AG08396 (cell line): ENCODE measurements at places on chromosomes 16 and 17.

GRCh38 chr17:72942579-72942978 is 149.9 kb downstream of the SLC39A11 start:
- no peak for DNase-seq

GRCh38 chr17:4509401-4509800 is 10.7 kb downstream of the SPNS2 start:
- DNase-seq, result no peak

DNA sequence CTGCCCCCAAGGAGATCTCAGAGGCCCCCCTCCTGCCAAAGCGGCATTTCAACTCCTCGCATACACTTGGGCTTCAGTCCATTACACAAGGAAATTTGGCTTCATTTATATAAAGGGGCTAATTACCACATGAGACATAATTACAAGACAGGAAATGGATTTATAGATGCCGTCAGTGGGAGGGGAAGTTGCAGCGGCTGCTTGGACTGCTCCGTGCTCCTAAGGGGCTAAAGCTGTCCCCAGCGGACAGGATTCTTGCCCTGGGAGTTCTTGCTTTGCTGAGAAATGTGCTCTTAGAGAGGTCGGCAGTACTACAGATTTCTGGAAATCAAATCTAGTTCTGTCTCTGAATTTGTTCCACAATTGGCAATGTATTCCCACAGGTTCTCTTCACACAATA is 57.2 kb upstream of the NLK start:
- DNase-seq, result no peak

DNA sequence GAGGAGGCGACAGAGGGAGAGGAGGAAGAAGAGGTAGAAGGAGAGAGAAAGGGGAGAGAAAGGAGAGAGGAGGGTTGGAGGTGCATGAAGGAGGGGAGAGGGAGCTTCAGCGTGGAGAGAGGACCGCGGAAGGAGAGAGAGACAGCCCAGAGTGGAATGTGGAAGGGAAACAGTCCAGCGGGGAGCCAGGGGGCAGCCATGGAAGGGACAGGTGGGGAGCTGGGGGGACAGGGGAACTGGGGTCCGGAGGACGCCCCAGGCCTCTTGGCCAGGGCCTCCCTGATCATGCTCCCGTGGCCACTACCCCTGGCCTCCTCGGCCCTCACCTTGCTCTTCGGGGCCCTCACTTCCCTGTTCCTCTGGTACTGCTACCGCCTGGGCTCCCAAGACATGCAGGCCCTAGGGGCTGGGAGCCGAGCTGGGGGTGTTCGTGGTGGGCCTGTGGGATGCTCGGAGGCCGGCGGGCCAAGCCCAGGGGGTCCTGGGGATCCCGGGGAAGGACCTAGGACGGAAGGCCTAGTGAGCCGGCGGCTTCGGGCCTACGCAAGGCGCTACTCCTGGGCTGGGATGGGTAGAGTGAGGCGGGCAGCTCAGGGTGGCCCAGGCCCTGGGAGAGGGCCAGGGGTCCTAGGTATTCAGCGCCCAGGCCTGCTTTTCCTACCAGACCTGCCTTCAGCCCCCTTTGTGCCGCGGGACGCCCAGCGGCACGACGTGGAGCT is 759 bp downstream of the ASPHD1 start:
- DNase-seq, result peak; percentile 41

- no peak for DNase-seq
These were observed 6.8 kb downstream of the UBALD2 start for GRCh38 chr17:76271669-76272540.

DNA sequence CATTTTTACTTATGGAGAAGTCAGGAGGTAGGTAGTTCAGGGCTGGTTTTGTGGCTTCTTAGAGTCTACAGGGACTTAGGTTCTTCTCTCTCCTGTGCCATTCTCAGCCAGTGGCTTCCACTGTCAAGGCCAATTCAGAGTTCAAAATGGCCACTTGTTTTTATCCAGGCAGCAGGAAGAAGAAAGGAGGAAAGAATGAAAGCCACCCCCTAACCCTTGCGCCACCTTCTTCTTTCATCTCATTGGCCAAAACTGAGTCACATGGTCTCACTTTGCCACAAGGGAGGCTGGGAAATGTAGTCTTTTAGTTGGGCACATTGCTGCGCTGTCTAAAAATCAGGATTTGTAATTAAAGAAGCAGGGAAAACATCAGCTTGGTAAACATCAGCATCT is 60.8 kb upstream of the MED9 start:
- peak; percentile 76 for DNase-seq

DNA sequence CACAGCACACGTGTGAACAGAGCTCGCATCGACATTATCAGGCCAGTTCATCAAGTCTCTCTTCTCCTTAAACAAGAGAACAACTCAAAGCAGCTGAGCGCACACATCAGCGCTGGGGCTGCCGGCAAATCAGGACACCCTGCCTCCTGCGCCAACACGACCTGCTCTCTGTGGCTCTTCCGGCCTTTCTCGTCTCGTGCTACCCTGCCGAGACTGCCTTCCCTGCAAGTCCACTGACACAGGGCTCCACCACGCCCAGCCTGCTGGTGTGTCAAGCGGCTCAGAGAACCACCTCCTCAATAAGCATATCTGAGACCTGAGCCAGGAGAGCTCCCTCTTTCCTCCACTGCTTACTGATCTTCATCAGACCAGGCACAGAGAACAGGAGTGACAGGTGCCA is 96.9 kb downstream of the ZNF778 start:
- DNase-seq, result no peak

GRCh38 chr16:23434380-23434779 is 18.6 kb downstream of the COG7 start:
- DNase-seq, result peak; percentile 43

- DNase-seq, result peak; percentile 31
These were observed 21.2 kb upstream of the HOXB9 start for GRCh38 chr17:48647103-48647962.

- no peak for DNase-seq
These were observed 13.5 kb upstream of the DBNDD1 start for GRCh38 chr16:90032674-90033331.

GRCh38 chr17:20954794-20955193 is 88.0 kb downstream of the USP22 start:
- DNase-seq, result no peak

DNA sequence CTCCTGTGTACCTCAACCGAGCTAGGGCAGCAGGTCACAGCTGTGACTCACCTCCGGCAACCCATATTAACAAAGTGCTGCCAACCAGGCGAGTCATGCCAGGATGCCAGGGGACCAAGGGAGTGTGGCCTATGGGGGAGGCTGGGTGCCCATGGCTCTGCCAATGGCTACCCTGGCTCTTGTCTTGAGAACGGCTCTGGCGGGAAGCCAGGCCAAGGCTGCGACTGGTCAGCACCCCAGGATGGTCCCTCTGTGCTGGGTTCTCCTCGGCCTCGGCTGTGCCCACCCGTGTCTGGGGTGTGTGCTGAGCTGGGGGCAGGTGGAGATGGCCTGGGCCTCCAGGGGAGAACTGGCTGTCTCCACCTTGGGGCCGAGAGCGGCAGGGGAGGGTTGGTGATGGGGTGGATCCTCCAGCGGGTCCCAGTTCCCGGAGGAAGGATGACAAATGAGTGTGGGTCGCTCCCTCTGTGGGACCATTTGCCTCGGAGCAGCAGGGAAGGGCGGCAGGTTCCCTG is 75.8 kb downstream of the MRC2 start:
- DNase-seq, result peak; percentile 57

GRCh38 chr16:31754998-31755615 is 118.5 kb upstream of the ZNF267 start:
- DNase-seq, result no peak

DNA sequence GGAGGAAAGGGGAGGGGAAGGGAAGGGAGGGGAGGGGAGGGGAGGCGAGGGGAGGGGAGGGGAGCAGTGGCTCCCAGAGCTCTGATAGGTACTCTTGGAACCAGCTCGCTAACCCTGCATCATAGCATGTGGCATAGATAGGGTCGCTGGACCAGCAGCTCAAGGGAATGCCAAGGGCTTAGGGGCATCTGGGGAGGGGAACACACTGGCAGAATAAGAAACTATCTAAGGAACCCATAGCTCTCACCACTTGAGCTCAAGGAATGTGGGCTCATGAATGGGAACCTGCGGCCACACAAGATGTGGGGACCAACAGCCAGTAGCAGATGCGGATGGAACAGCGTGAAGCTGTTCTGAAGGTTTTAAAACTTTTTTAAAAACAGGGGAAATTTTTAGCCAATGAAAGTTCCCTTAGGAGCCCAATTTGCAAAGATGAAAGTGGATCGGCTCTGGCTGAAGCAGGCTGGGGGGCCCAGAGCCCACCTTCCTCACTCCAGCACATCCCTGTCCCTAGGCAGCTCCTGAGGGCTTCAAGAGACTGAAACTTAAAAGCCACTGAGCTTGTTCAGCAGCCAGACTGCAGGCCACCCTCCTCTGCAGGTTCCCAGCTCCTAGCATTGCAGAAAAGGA is 46.9 kb downstream of the PIMREG start:
- no peak for DNase-seq

- no peak for DNase-seq
These were observed 27.3 kb downstream of the KDM8 start for GRCh38 chr16:27230562-27231001.

DNA sequence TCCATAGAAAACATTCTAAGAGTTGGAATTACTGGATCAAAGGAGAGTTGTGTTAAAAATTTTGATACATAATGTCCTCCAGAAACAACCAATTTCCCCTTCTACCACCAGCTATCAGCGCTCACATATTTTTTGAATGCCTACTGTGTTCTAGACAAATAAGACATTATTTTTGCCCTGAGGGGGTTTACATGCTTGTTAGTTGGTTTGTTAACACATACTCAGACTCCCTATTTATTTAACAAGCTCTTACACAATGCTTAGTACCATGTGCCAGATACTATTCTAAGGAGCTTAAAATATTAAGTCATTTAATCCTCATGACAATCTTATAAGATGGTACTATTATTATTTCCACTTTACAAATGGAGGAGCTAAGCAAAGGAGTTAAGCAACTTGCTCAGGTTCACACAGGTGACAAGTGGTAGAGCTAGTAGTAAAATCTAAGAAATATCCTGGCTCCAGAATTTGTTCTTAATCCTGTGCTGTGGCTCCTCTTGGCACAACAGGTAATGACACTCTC is 194.2 kb downstream of the UTP18 start:
- no peak for DNase-seq

DNA sequence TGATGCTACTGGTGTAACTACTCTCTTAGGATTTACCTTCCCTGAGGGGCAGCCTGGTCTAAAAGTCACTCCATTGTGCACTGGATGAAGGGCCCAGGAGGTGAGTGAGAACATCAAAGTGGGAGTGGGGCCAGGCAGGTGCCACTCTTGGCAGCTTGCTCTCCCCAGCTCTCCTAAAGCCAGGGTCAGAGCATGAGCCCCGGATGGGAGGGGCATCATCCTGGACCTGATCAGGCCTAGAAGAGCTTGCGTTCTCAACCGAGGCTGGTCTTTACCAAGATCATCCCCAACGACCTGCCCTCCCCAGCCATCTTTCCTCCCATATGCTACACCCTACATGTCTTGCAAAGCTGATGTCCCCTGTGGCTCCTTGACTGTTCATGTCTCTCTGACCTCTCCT is 87.1 kb downstream of the AIPL1 start:
- DNase-seq, result no peak

DNA sequence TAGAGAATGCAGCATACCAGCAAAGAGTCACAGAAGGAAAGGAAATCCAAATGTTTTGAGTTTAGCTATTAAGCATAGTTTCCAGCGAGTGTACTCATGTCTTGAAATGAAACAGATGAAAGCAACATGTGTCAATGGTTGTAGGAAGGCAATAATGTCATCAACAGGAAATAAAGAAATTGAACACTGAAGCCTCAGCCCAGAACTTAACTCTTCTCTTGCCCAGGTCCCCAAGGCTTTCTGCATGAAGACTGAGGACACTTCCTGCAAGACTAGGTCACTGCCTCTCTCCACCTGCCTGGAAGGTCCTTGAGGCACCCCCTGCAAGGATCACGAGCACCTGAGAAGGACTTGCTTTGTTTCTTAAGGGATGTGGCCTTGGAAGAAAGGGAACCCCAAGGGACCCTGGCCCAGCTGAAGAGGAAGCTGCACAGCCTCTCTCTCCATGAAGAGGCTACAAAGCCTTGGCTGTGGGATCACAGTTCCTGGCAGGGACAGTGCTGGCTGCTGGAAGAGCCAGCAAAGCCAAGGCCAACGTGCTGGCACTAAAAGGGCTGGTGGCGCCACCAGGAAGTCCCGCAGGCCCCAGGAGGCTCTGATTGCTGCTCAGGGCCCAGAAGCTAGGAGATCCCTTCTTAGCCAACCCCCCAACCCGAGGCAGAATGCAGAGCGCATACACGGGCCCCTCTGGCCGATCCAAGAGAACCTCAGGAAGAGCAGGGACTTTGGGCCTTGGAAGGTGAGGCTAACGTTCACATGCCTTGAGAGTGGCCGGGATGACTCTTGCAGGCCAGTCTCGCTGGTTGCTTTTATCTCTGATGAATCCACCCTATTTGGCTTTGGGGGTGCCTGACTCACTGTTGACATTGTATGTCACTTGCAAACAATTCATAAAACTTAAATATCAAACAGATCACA is 23.4 kb upstream of the AXIN2 start:
- no peak for DNase-seq

GRCh38 chr17:5281814-5282641 is at the start of gene RABEP1:
Gene RABEP1, plus strand, starts transcription at chr17:5282284. Its CDS starts 203 bp downstream, at chr17:5282487.
- peak; percentile 98 for DNase-seq
